ENCODE measurements at places on chromosomes 7 and 10. TPM values are rescaled to one million over a fixed set of nuclear protein-coding genes. Genes with fewer than 3 reads are reported as not detected.

MDH2 gene
- 347 TPM for total RNA-seq

SGCE gene
- 52.1 TPM for total RNA-seq

URGCP gene
- 26.0 TPM for total RNA-seq

PRSS37 gene
- total RNA-seq: not detected

Measured in A549 treated with Mapracorat at 1 μM for 4 hours (cell line).